ENCODE measurements at places on chromosomes 3 and 15. TPM values are rescaled to one million over a fixed set of nuclear protein-coding genes. Genes with fewer than 3 reads are reported as not detected.

DNA sequence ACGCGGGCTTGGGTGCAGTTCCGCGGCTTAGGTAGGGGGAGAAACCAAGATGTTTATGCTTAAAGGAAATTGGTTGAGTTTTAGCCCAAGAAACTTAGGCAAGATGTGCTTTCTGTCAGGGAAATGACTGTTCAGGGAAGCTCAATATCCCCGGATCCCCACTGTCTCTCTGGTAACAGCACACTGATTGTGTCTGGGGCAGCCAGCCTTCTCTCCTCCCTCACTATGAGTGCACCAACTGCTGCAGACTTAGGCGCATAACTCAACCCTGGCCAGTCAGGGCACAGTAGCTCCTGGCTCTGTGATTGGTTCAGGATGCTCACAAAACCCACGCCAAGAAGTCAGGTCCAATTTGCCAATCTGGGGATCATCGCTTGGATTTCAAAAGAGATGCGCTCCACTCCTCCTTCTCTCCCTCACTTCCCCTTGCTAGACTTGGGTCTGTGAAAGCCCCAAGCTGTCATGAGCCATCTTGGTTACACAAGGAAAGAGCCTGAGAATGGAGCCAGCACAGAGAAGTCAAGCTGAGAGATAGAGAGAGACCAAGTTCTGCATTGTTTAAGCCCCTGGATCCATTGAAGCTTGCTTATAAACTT lies 42.5 kb upstream of the CACNA2D3 start:
- H3K36me3 ChIP-seq: no peaks in the 10 kb centered on the region
- H3K4me1 ChIP-seq: no peaks in the 10 kb centered on the region
- DNase-seq: no peak
- H3K4me3 ChIP-seq: no peak overlapping the region
- no peak overlapping the region for H3K27ac ChIP-seq

DNA sequence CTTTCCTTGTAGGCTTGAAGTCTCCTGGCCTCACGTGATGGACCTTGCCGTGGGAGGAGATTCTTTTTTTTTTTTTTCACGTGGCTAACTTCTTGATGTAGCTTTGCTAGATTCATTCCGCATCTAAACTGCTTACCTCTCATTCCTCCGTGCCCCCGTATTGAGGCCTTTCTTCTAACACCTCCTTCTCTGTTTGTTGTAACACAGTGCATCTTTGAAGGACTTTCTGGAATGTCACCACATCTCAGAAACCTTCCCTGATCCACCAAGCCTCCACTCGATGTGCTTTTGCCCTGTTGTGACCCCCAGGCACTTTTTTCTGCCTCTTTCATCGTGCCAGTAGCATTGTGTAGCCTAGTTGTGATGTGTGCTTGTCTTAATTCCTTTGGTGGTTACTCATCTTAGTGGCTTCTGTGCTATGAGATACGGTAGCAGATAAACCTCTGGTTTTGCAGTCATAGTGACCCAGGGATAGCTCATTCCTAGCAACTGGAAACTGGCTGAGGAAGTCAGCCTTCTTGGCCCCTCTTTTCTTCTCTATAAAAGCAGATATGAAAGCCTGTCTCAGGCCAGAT lies 1.6 kb upstream of the BNC1 start:
- no peaks in the 10 kb centered on the region for H3K36me3 ChIP-seq
- H3K4me3 ChIP-seq: no peak overlapping the region
- H3K27me3 ChIP-seq: no peaks in the 10 kb centered on the region

DNA sequence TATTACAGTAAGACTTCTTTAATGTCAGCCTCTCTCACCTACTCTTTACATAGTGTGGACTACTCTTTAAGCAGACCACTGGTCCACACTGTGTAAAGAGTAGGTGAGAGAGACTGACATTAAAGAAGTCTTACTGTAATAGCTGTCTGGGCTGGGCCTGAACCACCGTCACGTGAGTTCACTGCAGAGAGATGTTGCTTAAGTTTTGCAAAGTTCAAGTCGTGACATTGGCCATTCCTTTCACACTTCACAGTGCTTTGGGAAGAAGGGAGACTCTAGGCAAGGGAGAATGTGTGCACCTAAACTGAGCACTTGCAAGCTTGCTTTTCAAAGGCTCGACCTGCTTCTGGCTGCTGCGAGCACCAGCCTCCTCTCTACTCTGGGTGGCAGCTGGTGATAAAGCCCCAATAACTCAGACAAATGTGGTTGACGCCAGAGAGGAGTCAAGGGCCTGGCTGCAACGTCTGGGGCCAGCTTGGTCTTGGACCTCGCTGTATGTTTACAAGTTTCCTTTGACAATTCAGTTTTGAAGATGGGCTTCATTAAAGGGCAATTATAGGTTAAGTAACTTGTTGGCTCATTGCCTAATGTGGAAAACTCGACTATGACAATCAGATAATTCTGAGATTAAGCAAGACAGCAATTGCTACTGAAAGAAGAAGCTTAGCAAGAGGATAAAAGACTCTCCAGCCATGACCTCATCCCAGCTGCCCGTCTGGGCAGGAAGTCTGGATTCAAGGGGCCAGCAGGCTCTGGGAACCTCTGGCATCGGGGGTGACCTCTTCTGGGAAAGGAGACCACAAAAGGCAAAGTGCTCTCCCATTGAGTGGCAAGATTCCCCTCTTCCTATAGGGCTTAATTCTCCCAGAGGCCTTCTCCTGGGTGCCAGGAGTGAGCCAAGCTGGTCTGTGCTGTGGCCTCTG lies 242.1 kb upstream of the TLE3 start:
- no peaks in the 10 kb centered on the region for H3K36me3 ChIP-seq
- H3K27ac ChIP-seq: no peak overlapping the region
- H3K27me3 ChIP-seq: no peaks in the 10 kb centered on the region
- no peak overlapping the region for H3K4me3 ChIP-seq
- no peaks in the 10 kb centered on the region for H3K4me1 ChIP-seq
- no peak for DNase-seq

DNA sequence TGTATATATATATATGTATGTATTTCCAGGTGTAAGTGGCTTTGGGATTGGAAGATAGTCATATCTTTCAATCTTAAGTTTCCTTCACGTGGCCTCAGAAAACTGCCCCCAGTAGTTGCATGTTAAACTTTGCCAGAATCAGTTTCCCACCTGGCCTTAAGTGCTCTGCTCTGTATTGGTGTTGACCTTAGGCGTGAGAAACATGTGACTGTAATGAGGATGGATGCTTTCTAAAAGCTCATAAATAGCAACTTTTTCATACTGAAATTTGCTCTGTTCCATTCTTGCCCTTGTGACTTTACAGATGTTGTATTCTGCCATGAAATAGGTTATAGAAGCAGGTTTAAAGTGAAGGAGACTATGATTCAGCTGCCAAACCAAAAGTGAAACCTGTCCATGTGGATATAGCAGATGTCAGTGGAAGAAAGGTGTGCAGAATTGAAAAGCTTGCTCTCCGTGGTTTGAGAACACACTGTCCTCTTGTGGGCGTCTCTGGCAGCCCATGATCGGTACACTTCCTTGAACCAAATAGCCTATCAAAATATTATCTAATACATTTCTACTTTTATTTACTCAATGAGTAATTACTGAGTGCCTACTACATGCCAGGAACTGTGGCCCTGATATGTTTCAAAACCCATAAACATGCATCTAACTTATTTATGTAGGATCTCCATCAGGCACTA lies 15.8 kb downstream of the SCG5 start:
- no peaks in the 10 kb centered on the region for H3K4me1 ChIP-seq
- no peak for DNase-seq
- no peak overlapping the region for H3K4me3 ChIP-seq
- no peak overlapping the region for H3K27ac ChIP-seq
- peaks cover 4% of the 10 kb centered on the region for H3K36me3 ChIP-seq
- H3K27me3 ChIP-seq: no peaks in the 10 kb centered on the region

- DNase-seq: no peak
- H3K4me1 ChIP-seq: no peaks in the 10 kb centered on the region
- H3K27ac ChIP-seq: no peak overlapping the region
- no peaks in the 10 kb centered on the region for H3K36me3 ChIP-seq
- H3K4me3 ChIP-seq: no peak overlapping the region
Measured at GRCh38 chr3:169289273-169289672, 374.2 kb downstream of the MECOM start.

DNA sequence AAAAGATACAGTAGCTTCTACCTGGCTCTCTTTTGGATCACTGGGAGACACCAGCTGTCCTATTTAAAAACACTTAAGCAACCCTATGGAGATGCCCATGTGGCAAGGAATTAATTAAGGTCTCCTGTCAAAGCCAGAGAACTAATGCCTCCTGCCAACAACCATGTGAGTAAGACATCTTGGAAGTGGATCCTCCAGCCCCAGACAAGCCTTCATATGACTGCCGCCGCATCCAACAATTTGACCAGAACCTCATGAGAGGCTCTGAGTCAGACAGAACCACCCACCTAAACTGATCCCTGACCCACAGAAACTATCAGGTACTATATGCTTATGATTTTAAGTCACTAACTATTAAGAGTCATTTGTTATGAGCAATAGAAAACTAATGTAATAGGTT lies 22.3 kb downstream of the IFT80 start:
- no peak overlapping the region for H3K27ac ChIP-seq
- H3K4me3 ChIP-seq: no peak overlapping the region
- no peaks in the 10 kb centered on the region for H3K27me3 ChIP-seq
- DNase-seq: no peak
- H3K4me1 ChIP-seq: peaks cover 6% of the 10 kb centered on the region

DNA sequence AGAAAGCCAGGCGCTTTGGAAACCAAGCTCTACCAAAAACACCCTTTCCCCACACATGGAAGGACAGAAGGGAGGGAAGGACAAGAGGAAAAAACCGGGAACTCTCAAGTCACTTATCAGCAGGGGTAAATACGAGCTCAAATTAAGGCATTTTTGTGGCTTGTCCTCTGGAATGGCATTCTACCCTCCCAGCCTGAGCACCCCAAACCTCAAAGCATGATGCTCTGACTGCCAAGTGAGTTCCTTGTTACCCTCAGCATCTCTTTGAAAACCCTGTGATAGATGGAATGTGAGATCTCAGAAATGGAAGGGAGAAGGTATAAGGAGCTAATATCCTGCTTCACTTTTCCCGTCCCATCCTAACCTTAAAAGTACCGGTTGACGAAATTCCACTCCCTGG lies 8.1 kb upstream of the CSPG5 start:
- H3K4me3 ChIP-seq: no peak overlapping the region
- peaks cover 31% of the 10 kb centered on the region for H3K36me3 ChIP-seq
- no peak overlapping the region for H3K27ac ChIP-seq
- H3K4me1 ChIP-seq: no peaks in the 10 kb centered on the region
- no peak for DNase-seq

GRCh38 chr15:57217778-57218598 lies 158.3 kb upstream of the CGNL1 start:
- no peak overlapping the region for H3K27ac ChIP-seq
- no peak overlapping the region for H3K4me3 ChIP-seq
- H3K4me1 ChIP-seq: peaks cover 8% of the 10 kb centered on the region
- no peaks in the 10 kb centered on the region for H3K27me3 ChIP-seq
- H3K36me3 ChIP-seq: no peaks in the 10 kb centered on the region

GRCh38 chr15:36392676-36393266 lies 186.7 kb upstream of the CDIN1 start:
- no peaks in the 10 kb centered on the region for H3K36me3 ChIP-seq
- no peak overlapping the region for H3K27ac ChIP-seq
- no peaks in the 10 kb centered on the region for H3K27me3 ChIP-seq
- DNase-seq: no peak
- H3K4me1 ChIP-seq: peaks cover 6% of the 10 kb centered on the region

DNA sequence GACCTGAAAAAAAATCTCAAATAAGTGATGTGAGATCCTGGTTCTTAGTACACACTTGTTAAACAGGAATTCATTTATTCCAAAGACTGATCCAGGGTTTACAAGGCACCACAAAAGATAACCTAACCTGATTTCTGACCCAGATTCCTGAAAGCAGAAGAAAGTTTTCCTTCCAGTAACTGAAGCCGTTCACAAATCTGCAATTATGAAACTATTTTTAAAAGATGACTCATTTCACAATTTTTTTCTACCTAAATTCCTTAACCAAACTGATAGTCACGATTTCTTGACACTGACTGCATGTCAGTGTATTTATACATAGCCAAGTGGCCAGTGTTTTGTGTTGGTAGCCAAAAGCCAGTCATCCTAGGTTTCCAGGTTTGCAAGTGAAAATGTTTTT lies 17.1 kb downstream of the SLC9A9 start:
- H3K27me3 ChIP-seq: no peaks in the 10 kb centered on the region
- no peak overlapping the region for H3K27ac ChIP-seq
- peaks cover 12% of the 10 kb centered on the region for H3K4me1 ChIP-seq

DNA sequence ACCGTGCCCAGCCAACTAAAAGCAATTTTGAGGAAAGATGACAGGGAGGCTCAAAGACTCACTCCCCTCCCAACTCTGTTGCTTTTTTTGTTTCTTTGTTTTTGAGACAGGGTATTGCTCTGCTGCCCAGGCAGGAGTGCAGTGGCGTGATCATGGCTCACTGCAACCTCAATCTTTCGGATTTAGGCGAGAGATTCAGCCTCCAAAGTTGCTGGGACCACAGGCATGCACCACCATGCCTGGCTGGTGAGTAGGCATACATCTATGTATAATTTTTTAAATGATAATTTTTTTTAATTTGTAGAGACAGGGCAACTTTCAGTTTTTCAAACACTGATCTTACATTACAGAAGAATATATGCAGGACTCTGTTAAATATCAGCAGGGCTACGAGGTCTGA lies 15.8 kb upstream of the THUMPD3 start:
- H3K4me1 ChIP-seq: peaks cover 15% of the 10 kb centered on the region
- no peak for DNase-seq

GRCh38 chr15:37837276-37837675 lies 97.2 kb upstream of the TMCO5A start:
- H3K4me3 ChIP-seq: no peak overlapping the region
- H3K27ac ChIP-seq: no peak overlapping the region
- no peaks in the 10 kb centered on the region for H3K4me1 ChIP-seq
- no peaks in the 10 kb centered on the region for H3K27me3 ChIP-seq
- H3K36me3 ChIP-seq: no peaks in the 10 kb centered on the region

DNA sequence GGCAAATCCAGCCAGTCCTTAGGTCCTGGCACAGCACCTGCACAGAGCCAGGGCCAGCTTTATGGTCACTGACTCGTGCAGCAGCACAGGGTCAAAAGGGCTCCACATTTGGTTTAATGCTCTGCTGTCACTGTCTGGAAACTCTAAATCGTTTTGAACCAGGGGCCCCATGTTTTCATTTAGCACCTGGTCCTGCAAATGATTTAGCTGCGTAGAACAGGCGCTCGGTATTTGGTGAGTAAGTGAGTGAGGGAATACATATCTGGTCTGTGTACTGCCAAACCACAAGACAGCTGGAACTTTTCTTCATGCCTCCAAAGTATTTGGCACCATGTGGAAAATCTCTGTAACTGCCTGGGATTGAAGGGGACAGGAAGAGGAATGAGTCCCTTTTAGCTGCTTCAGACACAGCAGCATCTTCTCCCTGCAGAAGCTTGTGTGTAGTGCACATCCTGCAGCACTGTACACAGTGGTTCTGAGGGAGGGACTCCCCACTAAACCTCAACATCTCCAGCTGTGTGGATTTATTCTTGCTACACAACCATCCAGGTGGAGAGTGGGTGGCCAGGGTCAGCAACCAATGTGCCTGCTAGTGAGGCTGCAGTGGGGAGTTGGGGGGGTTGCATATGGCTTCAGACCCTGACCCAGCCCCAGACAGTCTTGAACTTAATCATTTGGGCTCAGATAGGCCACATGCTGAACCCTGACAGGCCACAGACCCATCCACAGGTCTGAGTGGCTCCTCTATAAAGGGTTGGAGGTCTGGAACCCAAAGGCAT lies 1.1 kb downstream of the SH2D7 start:
- no peaks in the 10 kb centered on the region for H3K36me3 ChIP-seq
- no peaks in the 10 kb centered on the region for H3K4me1 ChIP-seq
- H3K27me3 ChIP-seq: no peaks in the 10 kb centered on the region
- no peak for DNase-seq

Gene ZNF619
- 7.3 TPM for total RNA-seq

Gene PLCH1
- total RNA-seq: 3.8 TPM

Gene SHQ1
- total RNA-seq: 27.6 TPM

Measured in HCT116 (cell line).